ENCODE measurements at places on chromosomes 7 and 10. TPM values are rescaled to one million over a fixed set of nuclear protein-coding genes. Genes with fewer than 3 reads are reported as not detected.

Gene CLDN3
- not detected for total RNA-seq

Gene FAM25G
- not detected for total RNA-seq

Gene RBP4
- not detected for total RNA-seq

DNA sequence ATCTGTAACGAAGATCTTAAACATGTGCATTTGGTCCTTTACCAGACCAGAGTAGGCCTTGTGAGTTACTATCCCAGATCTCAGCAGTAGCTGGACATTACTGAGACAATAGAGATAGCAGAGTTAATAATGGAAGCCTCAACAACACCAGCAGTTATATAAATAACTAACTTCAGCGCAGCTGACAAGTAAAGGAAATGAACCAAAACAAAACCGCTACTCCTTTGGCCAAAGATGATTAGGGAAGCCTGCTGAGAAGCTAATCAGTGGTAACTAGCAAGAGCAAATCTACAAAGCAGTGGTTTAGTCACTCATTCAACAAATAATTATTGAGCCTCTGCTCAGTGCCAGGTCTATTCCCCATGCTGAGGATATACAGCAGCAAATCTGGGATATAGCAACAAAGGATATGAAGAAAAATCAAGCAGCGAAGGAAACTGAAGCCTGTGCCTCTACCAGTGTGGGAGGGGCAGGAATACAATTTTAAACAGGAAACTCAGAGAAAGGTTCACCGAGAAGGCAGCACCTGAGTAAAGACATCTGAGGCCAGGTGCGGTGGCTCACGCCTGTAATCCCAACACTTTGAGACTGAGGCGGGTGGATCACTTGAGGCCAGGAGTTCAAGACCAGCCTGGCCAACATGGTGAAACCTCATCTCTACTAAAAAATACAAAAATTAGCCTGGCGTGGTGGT is 103.6 kb downstream of the ELMO1 start:
- ATAC-seq = no peak

All from activated T-helper 17 cell treated with anti-CD3 and anti-CD28 coated beads, Interleukin-2, amount 50 U/mL, for 72 hours (primary cell).